ENCODE measurements at places on chromosomes 1 and 21.

DNA sequence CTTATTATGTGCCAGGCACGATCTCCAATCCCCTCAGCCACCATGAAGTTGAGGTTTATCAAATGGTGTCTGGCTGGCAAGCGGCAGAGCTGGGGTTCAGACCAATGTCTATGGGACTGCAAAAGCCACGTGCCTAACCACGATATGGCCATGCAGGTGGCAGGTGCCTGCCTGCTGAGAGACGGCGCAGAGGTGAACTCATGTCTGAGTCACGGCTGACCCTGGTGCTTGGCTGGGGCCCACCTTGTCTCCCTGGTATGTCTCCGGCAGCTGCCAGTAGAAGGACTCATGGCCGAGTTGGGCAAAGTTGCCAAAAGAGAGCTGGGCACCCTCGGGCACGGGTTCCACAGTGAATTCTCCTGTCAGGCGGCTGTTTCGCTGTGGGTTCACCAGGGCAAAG is 59.9 kb downstream of the LDLRAD2 start:
- no peak for DNase-seq

- no peak for DNase-seq
Measured at GRCh38 chr1:211715971-211716370, 40.5 kb upstream of the NEK2 start.

- DNase-seq = no peak
Measured at GRCh38 chr1:48530727-48531351, 58.8 kb upstream of the SPATA6 start.

GRCh38 chr1:50720457-50721053 is 239.5 kb downstream of the FAF1 start:
- no peak for DNase-seq

- DNase-seq = peak; percentile 47
Measured at GRCh38 chr1:152188673-152189591, 29.9 kb upstream of the RPTN start.

DNA sequence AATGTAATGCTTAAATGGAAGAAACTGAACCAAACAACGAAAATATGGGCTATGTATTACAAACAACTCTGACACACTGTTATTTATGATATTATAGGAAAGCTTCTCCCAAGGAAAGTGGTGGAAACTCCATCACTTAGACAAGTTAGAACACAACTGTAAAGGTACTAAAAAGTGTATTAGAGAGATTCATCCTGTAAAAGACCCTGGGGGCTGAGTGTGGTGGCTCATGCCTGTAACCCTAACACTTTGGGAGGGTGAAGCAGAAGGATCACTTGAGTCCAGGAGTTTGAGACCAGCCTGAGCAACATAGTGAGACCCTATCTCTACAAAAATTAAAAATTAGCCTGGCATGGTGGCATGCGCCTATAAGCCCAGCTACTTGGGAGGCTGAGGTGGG is 7.4 kb upstream of the UBE4B start:
- no peak for DNase-seq

GRCh38 chr1:7616076-7616832 is 154.8 kb upstream of the VAMP3 start:
- DNase-seq = no peak

DNA sequence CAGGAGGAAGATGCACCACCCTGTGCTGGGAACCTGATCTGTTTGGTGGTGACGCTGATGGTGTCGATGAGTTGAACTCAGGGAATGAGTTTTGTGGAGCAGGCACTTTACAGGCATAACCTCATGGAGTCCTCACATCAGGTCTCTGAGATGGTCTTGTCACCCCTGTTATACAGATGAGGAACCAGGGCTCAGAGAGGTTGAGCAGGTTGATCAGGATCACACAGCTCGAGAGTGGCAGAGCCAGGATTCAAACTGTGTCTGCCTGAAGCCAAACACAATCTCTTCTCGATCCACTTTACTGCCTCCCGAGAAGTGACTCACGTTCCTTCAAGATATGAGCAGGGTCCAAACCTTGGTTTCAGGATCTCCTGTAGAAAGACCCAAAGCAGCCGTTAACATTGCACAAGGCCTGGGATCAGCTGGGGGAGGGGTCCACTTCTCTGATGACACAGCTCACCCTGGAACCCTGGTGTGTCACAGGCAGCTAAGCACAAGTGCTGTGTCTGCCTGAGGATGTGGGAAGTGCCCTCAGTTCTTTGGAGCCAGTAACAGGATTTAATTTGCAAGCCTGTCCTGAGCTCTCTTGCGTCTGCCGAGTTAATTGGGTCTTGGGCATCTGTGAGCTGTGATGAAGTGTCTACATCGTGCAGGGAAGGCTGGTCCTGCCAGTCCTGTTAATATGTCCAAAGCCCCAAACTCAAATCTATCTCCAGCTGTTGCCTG is 65.4 kb upstream of the STUM start:
- no peak for DNase-seq
